ENCODE measurements at places on chromosomes 3 and 15.

DNA sequence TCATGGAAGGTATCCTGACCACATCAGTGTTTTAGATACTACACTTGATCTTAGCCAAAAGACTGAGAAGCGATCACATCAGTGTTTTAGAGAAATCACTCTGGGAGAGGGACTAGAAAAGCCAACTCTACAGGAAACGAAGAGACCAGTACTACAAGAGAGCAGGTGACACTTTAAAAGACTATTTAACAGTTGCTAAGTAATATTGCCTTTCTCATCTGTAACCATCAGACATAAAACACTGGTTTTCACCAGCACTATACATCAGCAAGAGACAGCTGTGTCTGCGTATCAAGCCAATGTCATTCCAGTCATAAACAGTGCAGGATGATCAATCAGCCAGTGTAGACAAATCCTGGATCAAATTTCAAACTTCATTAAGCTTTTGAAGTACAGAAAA lies 66.7 kb downstream of the GLB1 start:
- DNase-seq, result no peak

GRCh38 chr3:106229495-106230278 lies 360.9 kb upstream of the CBLB start:
- no peak for DNase-seq

GRCh38 chr3:126696701-126697267 lies 7.3 kb upstream of the CHCHD6 start:
- DNase-seq, result no peak

- DNase-seq, result no peak
Measured at GRCh38 chr3:28726840-28727239, 378.2 kb upstream of the AZI2 start.
